ENCODE measurements at places on chromosomes 13 and 19.

GRCh38 chr13:23760000-23760399 is 129.2 kb downstream of the MIPEP start:
- no peaks in the 10 kb centered on the region for H3K4me1 ChIP-seq
- H3K4me3 ChIP-seq = no peak overlapping the region
- H3K27me3 ChIP-seq = peaks cover under 1% of the 10 kb centered on the region
- no peaks in the 10 kb centered on the region for H3K36me3 ChIP-seq
- no peak for DNase-seq

DNA sequence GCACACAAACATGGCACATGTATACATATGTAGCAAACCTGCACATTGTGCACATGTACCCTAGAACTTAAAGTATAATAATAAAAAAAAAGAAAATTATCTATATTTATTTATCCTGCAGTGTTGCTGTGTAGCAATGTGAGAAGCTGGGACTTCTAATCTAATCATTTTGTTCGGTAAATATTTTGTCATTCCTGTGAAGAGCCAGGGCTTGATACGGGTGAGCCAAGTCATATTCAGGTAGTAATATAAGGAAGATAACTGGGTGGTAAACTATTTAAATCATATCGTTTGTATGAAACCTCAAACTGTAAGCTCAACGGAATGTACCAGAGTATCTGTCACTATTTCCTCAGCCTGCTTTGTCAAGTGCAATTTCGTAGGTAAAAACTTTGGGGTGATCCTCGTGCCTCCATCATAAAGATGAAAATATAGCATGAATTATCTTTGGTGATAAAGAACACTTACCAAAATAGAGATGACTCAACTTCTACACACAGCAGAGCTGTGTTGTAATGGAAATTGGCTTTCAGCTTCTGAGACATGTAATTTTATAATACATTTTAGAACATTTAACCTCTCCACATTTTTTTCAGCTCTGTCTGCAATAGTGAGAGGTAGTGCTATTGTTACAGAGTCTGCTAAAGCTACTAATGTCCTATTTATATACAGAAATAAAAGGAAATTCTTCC is 92.9 kb downstream of the PCDH9 start:
- H3K27ac ChIP-seq = no peak overlapping the region
- H3K27me3 ChIP-seq = no peaks in the 10 kb centered on the region
- no peak overlapping the region for H3K4me3 ChIP-seq

GRCh38 chr19:54142166-54142780 is 4.7 kb downstream of the CNOT3 start:
- peaks cover 61% of the 10 kb centered on the region for H3K36me3 ChIP-seq
- peaks cover 26% of the 10 kb centered on the region for H3K4me1 ChIP-seq
- no peak for DNase-seq
- no peaks in the 10 kb centered on the region for H3K27me3 ChIP-seq
- no peak overlapping the region for H3K4me3 ChIP-seq
- H3K27ac ChIP-seq = peak overlapping the region; percentile 24

GRCh38 chr13:98959786-98960605 is 17.9 kb downstream of the DOCK9 start:
- H3K27ac ChIP-seq = no peak overlapping the region
- no peak overlapping the region for H3K4me3 ChIP-seq
- H3K4me1 ChIP-seq = peaks cover 4% of the 10 kb centered on the region

DNA sequence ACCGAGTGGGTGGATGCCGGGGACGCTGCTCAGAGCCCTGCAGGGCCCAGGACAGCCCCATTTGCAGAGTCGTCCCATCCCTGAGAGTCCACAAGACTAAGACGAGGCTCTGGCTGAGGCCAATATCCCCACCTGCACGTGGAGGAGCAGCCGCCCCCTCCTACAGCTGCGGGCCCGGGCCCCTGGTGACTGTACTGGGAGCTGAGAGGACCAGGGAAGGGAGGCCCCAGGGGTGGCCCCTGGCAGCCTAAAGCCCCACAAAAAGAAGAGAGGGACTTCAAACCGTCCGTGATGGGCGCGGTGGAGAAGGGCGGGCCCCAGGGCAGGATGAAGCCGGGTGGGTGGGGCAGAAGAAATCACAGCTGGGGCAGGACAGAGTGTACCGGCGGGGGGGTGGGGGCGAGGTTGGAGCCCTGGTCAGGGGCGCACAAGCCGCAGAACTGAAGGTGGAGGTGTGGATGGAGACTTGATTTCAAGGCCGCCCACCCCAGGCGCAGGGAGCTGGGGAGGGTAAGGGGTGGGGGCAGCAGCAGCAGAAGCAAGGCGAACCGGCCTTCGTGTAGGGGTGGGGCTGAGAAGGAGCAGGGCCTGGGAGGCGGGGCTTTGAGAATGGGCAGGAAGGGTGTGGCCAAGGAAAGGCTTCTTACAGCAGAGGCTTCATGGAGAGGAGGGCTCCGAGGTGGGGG is 12.9 kb downstream of the CFD start:
- H3K27ac ChIP-seq = peak overlapping the region; percentile 92
- H3K27me3 ChIP-seq = no peaks in the 10 kb centered on the region
- H3K4me1 ChIP-seq = peaks cover 5% of the 10 kb centered on the region
- DNase-seq = peak; percentile 78
- H3K4me3 ChIP-seq = peak overlapping the region; percentile 84

- H3K36me3 ChIP-seq = no peaks in the 10 kb centered on the region
- H3K27me3 ChIP-seq = no peaks in the 10 kb centered on the region
- no peak for DNase-seq
Measured at GRCh38 chr19:35304036-35304435, 12.1 kb downstream of the MAG start.

- no peak for DNase-seq
- peaks cover 2% of the 10 kb centered on the region for H3K27me3 ChIP-seq
- H3K4me3 ChIP-seq = no peak overlapping the region
Measured at GRCh38 chr13:43389983-43390382, 366.6 kb downstream of the DNAJC15 start.

GRCh38 chr19:384799-385169 is 24.2 kb downstream of the C2CD4C start:
- peaks cover 24% of the 10 kb centered on the region for H3K27me3 ChIP-seq
- H3K4me3 ChIP-seq = no peak overlapping the region
- no peak for DNase-seq
- H3K36me3 ChIP-seq = peaks cover 1% of the 10 kb centered on the region
- H3K4me1 ChIP-seq = peaks cover 21% of the 10 kb centered on the region

GRCh38 chr13:93889430-93889951 is 590.0 kb downstream of the DCT start:
- no peak for DNase-seq
- no peak overlapping the region for H3K27ac ChIP-seq
- no peaks in the 10 kb centered on the region for H3K27me3 ChIP-seq
- no peak overlapping the region for H3K4me3 ChIP-seq
- no peaks in the 10 kb centered on the region for H3K36me3 ChIP-seq
